Putamen (tissue), 1 donor: ENCODE measurements at places on chromosomes 2 and 18.

DNA sequence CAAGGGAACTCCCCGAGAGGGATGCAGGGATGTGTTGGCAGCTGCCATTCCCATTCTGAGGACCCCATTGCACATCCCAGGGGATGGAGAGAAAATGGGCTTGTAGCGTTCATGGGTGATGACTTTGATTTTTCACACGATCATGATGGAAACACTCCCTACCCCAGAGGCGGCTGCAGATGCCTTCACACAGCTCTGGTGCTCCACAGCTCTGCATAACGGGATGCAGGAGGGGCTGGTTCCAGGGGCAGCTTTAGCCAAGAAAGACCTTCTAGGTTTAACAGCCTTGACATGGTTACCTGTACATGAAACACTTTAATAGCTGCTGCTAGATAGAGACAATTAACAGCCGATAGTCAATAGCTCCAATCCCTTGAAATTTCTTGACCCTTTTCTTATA lies 88.7 kb downstream of the TPO start:
- DNase-seq = no peak

GRCh38 chr18:36176711-36177110 lies 10.6 kb upstream of the MOCOS start:
- DNase-seq = no peak

GRCh38 chr2:158973116-158973956 lies 4.9 kb downstream of the TANC1 start:
- no peak for DNase-seq

- DNase-seq = peak; percentile 43
Observed at GRCh38 chr2:231611273-231612108, 18.8 kb downstream of the TEX44 start.

GRCh38 chr2:41913311-41913710 lies 134.5 kb upstream of the PKDCC start:
- no peak for DNase-seq

DNA sequence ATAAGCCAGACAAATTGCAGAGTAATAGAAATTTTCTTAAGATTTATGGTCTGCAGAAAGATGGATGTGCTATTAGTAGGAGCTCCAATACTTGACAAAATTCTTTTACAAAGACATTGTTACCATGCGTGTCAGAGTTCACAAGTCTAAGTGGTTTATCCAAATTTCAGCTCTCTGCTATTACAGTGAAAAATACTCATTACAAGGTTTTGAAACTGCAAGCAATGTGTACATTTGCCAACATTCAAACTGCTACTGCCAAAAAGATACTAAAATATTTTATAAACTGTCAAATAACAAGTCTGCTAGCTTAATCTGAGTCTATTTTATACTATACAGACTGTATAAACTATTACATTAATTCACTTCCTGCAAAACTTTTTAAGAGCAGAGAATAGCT lies 1341.5 kb upstream of the ACVR2A start:
- DNase-seq = no peak

- no peak for DNase-seq
Observed at GRCh38 chr2:204027091-204027490, 90.5 kb downstream of the ICOS start.

DNA sequence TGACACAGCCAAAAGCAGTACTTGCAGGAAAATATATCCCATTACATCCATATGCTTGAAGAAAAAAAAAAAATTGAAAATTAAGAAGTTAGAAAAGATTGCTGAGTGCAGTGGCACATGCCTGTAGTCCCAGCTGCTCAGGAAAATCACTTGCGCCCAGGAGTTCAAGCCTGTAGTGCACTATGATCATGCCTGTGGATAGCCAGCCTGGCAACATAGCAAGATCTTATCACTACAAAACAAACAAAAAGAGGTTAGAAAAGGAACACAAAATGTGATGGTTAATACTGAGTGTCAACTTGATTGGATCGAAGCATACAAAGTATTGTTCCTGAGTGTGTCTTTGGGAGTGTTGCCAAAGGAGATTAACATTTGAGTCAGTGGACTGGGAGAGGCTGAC lies 361.9 kb downstream of the NYAP2 start:
- DNase-seq = no peak

DNA sequence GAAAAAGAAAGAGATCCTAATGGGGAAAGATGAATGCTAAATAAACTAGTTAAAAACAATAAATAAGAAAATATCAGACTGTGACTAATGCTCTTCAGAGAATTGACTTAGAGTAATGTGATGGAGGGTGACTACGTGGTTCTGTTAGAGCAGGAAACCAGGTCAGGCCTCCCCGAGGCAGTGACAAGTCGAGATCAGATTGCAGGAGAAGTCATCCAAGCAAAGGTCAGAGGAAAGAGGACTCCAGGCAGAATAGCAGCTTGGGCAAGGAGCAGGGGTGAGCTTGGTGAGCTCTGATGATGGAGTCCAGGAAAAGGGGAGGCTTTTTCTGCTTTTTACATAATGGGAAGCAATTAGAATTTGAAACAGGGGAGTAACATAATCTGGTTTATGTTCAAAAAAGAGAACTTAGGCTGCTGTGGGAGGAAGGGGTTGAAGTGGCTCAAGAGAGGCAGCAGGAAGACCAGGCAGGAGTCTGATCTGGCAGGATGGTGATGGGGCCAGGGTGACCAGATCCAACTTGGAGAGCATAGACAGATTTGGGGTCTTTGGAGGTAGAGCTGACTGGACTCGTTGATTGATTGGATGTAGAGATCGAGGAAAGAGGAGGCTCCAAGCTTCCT lies 27.3 kb upstream of the ITGB6 start:
- no peak for DNase-seq

GRCh38 chr2:30486655-30487054 lies 39.6 kb downstream of the LCLAT1 start:
- DNase-seq = no peak

DNA sequence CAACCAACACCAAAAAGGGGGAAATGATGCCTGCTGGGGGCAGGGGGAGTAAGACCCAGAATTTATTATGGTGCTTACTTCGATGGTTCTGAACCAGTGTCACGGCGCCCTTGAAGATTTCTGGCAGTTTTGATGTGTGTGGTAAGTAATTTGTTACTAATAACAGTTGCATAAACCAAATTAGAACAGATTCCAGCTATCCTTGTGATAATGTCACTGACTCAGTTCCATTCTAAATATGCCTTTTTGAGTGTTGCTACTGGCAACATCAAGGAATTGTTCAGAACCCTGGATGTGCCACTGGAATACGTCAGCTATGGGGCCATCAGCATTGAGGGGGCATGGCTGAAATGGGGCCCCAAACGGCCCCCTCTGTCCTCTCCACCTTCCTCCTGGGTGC lies 11.6 kb downstream of the SAG start:
- DNase-seq = peak; percentile 53

GRCh38 chr18:12571630-12572029 lies 86.3 kb downstream of the SPIRE1 start:
- DNase-seq = no peak

- no peak for DNase-seq
Observed at GRCh38 chr2:52931660-52932059, 835.9 kb upstream of the CHAC2 start.

- DNase-seq = no peak
Observed at GRCh38 chr2:147463881-147464520, 380.8 kb upstream of the ACVR2A start.

- DNase-seq = no peak
Observed at GRCh38 chr2:128769457-128770142, 450.9 kb upstream of the HS6ST1 start.

- DNase-seq = peak; percentile 15
Observed at GRCh38 chr2:19120181-19120580, 238.2 kb downstream of the OSR1 start.

- DNase-seq = no peak
Observed at GRCh38 chr2:174631009-174631981, 33.7 kb upstream of the WIPF1 start.

DNA sequence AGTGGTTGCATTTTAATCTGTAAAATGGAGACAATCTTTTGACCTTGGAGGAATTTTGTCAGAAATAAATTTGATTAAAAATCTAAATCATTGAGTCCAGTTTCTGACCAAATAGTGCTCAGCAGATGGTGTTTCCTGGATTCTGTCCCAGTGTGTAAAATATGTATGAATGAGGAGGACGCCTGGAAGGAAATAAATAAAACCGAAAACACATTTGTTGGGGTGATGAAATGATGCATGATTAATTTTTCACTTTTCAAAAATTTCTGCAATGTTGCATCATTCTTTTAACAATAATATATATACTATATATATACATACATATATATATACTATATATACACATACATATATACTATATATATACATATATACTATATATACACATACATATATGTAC lies 261.1 kb upstream of the TRIB2 start:
- no peak for DNase-seq

GRCh38 chr2:77796397-77796796 lies 274.2 kb upstream of the LRRTM4 start:
- DNase-seq = no peak

DNA sequence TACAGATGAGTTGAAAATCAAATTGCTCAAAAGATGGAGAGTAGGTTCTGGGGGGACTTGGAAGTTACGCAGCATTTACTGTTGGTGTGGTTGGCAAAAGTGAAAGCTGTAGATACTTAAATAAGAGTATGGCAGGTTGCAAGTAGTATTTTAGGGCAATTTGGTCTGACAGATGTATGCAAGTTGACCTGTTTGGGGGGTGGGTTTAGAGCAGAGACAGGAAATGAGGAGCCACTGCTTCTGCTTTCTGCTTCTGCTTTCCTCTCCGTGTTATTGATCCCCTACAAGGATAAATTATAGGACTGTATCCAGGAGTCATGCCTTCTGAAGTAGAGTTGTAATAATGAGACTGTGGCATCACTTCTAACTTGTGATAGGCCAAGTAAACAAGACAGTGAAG lies 71.2 kb downstream of the EPAS1 start:
- DNase-seq = no peak

GRCh38 chr2:241376808-241377207 lies 20.7 kb downstream of the FARP2 start:
- no peak for DNase-seq

DNA sequence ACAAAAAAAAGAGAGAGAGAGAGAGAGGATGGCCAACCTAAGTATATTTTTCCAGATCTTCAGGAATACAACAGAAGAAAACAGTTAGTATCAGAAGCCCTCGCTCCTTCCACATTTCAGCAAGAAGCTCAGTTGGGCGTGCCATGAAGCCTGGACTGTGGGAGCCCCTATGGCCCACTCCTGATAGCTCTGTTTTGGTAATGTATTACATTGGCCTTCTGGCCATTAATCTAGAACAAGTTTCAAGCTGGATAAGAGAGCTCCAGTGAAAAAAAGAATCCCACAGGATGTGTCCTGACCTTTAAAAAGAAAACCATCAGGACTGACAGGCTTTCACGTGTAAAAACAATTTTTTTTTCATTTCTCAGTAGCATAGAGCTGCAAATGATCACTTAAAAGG lies 197.9 kb downstream of the ICOS start:
- no peak for DNase-seq

GRCh38 chr2:238716171-238716570 lies 131.7 kb upstream of the TWIST2 start:
- no peak for DNase-seq

GRCh38 chr2:216535454-216535995 lies 36.9 kb downstream of the RPL37A start:
- no peak for DNase-seq

DNA sequence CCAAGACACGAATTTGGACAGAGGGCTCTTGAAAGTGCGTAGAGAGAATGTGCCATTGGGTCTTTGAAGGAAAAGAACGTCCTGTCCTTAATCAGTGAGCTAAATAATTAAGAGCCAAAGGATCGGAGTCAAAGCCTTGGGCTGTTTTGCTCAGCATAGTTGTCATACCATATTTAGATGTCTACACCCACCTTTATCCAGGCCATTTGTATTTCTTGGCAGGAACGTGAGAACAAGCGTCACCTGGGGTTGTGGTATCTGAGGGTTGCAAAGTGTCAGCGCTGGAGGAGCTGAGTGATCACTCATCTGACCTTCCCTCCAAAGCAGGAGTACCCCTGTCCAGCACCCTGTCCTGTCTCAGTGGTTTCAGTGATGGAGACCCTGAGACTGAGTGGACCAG lies 4.5 kb downstream of the LPIN1 start:
- DNase-seq = no peak

DNA sequence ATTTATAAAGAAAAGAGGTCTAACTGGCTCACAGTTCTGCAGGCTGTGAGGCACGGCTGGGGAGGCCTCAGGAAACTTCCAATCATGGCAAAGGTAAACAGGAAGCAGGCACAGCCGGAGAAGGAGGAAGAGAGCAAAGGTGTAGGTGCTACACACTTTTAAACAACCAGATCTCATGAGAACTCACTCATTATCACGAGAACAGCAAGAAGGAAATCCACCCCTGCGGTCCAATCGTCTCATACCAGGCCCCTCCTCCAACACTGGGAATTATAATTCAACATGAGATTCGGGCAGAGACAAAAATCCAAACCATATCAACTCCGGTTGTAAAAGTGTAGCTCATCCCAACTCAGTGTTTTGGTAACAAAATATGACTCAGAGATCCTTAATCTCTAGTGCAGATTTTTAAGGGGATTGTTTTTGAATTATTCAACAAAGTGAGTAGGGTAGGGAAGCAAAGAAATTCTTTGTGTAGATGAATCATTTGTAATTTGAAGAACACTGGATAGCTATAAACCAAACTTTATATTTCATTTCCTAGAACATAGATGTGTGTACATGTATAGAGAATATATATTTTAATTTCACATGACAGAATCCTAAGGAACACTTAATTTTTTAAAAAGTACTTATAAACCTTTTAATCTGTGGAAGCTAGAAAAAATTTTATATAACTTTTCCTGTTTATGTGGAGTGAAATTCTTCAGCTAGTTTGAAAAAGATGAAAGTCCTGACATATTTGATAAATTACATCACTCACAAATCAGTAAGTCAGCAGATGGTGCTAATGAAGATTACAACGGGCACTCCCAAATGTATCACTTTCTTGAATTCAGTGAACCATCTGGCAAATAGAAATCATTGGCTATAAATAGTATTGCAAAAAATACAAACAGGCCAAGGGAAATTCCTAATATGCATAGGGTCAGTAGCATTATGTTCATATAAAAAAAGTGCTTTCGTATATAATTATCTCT lies 130.1 kb downstream of the OLA1 start:
- DNase-seq = no peak

GRCh38 chr2:43051338-43051737 lies 175.1 kb downstream of the ZFP36L2 start:
- DNase-seq = no peak

GRCh38 chr18:50315100-50315871 lies 27.8 kb upstream of the CXXC1 start:
- DNase-seq = no peak
